ENCODE measurements at places on chromosomes 6 and 20. TPM values are rescaled to one million over a fixed set of nuclear protein-coding genes. Genes with fewer than 3 reads are reported as not detected.

SLC26A8 gene
- 0.04 TPM for total RNA-seq

LY6G6C gene
- 10.8 TPM for total RNA-seq

DNA sequence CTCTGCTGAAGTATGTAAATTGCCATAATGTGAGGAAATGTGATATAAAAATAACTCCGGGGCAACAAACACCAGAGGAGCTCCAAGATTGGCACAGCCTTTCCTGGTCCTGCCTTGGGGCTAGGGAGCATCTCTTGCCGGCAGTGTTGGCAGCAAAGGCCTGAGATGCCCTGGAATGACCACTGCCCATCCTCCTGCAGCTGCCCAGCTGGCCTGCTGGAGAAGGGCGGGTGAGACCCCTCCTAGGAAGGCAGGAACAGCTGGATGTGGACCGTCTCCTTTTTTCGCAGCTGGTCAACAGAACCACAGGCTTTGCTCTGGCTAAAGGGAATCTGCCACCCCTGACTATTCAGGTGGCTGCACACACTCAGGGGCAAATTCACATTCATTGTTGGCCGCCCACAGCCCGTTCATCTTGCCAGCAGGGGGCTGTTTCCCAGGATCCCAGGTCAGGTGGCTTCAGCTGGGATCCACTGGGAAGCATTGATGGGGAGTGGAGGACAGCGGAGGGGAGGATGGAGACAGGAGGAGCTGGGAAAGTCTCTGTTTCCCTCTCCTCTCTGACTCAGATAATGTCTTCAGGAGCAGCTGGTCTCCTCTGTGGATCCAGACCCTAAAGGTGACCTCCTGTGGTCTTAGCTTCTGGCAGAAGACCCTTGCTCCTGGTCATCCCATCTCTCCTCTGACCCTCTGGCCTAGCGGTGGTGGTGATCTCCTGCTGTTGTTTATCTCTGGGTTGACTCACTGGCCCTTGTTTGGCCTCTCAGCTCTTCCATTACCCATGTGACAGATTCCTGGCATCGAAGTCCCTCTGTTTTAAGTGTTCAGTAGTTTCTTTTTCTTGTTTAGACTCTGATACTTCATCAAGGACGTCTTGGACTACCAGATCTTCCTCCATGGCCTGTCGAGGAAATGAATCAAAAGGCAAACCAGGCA is 336.7 kb downstream of the DHX35 start:
- no peak for ATAC-seq

DNA sequence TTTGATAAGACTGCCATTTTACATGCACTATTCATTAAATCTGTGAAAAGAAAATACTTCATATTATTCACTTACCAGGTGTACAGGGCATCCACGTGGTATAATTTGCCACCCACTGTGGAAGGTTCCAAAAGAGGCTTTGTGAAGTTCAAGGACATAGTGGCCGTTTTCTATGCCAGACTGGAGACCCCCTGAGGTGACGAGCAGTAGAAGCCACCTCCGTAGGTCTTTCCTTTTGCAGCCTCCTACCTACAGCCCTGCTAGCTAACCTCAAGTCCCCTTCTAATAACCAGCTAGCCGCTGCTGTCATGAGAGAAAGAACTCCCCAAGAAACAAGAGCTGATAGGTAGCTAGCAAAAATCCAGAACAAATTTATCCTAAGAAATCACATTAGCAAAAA is 110.5 kb downstream of the ARHGAP18 start:
- no peak for ATAC-seq

DNA sequence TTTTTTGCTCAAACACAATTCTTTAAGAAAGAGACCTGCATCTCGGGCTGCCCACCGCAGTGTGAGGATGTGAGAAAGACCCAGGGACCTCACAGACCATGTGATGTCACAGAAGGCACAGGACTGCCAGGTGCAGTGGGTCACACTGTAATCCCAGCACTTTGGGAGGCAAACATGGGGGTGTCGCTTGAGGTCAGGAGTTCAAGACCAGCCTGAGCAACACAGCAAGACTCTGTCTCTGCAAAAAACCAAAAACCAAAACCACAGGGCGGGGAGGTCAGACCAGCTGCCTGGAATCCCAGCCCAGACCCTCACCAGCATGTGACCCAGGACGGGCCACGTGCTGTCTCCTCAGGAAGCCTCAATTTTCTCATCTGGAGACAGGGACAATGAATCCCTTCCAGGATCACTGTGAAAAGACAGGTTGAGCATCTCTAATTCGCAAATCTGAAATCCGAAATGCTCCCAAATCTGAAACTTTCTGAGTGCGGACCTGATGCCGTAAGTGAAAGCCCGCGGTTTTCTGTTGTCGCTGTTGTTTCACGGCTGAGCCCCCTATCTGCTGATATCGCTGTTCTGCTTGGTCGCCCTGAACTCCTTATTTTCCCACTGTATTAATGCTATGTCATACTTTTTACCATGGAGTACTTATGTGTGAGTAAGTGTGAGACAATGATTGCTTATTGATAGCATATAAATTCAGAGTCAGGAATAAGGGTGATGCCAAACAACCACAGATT is 159.5 kb upstream of the PTPN1 start:
- ATAC-seq, result no peak

DNA sequence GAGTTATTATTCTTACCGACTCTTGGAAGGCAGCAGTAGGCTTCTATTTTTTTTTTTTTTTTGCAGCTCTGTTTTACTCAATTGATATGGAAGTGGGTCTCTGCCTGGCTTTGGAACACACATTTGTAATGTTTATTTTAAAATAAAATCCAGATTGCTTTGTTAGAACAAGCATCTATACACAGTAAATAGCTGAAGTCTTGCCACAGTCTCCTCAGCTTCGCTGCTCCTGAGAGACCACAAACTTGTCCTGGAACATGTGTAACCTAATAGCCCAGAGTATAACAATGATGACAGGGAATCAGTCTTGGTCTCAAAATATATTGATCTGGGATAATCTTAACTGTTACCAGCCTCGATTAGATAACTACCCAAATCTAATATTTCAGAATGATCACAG is 299.8 kb upstream of the NOX3 start:
- no peak for ATAC-seq

Measured in esophagus mucosa (tissue), 1 donor.